ENCODE measurements at places on chromosomes 11 and 22. TPM values are rescaled to one million over a fixed set of nuclear protein-coding genes. Genes with fewer than 3 reads are reported as not detected.

HOATZ gene
- total RNA-seq, result not detected

FGF3 gene
- not detected for total RNA-seq

FOLH1 gene
- 2.8 TPM for total RNA-seq

OR6T1 gene
- total RNA-seq, result not detected

INPPL1 gene
- total RNA-seq, result 168 TPM

UBTFL1 gene
- not detected for total RNA-seq

ANAPC15 gene
- 36.5 TPM for total RNA-seq

MIOX gene
- not detected for total RNA-seq

KRTAP5-1 gene
- not detected for total RNA-seq

OR52H1 gene
- 2.1 TPM for total RNA-seq

GTSE1 gene
- total RNA-seq, result 8.2 TPM

BBS1 gene
- total RNA-seq, result 35.8 TPM

CSTPP1 gene
- 30.0 TPM for total RNA-seq
